ENCODE measurements at places on chromosomes 7 and 10.

DNA sequence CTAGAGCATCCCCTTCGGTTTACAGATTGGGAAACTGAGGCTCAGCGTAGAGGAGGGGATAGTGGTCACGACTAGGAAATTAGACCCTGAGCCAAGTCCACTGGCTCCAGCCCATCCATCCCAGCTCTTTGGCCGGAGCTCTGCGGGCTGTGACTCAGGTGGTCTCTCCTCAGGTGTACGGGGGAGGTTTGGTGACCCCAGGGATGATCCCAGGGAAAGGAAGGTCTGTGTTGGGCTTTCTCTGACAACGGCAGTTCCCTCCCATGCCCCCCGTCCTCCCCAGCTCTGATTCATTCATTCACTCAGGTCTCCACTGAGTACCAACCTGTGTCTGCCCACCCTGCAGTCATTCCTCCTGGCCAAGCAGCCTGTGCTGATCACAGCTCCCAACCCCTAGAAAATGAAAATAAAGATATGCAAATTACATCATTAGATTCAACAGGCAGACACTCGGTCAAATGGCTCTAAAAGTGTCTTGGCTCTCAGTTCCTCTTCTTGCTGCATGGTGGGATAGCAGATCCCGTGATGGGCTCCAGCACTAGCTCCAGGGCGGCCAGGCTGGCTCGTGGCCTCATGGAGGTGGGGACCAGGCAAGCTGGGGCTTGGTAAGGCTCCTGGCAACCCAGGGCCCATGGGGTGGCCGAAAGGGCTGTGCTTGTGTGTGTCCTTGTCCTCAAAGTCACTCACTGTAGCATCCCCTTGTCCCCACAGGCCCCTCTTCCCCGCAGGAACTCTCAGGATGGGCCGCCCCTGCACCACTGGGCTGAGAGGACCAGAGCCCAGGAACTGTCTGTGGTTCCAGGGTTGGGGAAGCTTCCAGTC is 37.8 kb downstream of the CLRN3 start:
- H3K4me3 ChIP-seq = no peak overlapping the region
- no peak for DNase-seq
- H3K4me1 ChIP-seq = no peaks in the 10 kb centered on the region

DNA sequence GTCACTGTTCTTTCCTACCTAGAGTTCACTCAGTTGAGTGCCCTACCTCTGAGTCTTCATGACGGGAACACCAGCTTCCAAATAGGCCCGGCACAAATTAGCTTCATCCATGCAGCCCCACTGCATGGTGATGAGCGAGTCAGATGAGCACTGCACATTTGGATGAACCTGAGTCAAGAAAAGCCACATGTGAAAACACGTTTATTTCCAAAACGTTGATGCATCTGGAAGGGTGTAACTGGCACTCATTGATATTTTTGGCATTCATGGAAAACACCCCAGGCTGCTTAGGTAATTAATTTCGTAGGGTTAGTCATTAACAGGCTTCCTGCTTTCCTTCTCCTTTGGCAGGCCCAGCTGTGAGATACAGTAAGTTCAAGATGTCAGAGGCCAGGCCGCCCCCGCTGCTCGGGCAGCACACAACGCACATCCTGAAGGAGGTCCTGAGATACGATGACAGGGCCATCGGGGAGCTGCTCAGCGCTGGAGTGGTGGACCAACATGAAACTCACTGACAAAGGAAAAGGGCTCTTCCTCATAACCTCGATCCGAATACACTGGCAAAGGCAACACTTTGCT is 725.2 kb downstream of the SUGCT start:
- DNase-seq = no peak
- H3K4me1 ChIP-seq = no peaks in the 10 kb centered on the region
- no peaks in the 10 kb centered on the region for H3K27me3 ChIP-seq
- no peak overlapping the region for H3K27ac ChIP-seq
- no peaks in the 10 kb centered on the region for H3K36me3 ChIP-seq

DNA sequence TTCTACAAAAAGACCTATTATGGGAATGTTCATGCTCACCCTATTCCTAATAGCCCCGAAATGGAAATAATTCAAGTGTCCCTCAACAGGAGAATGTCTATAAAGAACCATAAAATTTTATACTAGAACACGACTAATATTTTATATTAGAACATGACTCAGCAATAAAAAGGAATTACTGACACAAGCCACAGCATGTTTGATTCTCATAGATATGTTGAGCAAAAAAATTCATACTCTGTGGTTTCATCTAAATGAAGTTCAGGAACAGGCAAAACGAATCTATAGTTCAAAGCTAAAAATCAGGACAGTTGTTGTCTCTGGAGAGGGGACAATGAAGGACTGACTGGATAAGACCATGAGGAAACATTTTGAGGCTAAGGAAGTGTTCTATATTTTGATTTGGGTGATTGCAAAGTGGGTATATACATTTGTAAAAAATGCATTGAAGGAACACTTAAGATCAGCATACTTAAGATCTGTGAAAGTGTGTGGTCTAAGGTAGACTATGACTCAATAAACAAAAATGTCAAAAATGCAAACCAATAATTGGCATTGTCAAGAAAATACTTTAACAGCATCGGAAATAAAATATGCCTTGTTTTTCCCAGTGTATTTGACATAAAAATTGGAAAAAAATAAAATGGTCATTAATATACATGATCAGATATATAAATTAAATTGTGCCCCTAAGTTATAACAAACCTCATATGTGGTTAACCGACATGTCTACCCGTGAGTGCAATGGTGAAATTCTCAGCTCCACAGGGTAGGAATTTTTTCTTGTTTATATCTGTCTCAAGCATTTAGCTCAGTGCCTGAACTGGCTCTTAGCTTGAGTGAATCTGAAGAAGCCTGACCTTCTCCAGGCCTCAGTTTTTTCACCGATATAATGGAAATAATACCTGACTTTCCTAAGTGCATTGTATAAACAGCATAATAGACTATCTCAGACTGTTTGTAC is 124.9 kb upstream of the CTTNBP2 start:
- no peak overlapping the region for H3K4me3 ChIP-seq
- H3K27ac ChIP-seq = no peak overlapping the region
- no peaks in the 10 kb centered on the region for H3K27me3 ChIP-seq
- H3K4me1 ChIP-seq = no peaks in the 10 kb centered on the region
- no peaks in the 10 kb centered on the region for H3K36me3 ChIP-seq

DNA sequence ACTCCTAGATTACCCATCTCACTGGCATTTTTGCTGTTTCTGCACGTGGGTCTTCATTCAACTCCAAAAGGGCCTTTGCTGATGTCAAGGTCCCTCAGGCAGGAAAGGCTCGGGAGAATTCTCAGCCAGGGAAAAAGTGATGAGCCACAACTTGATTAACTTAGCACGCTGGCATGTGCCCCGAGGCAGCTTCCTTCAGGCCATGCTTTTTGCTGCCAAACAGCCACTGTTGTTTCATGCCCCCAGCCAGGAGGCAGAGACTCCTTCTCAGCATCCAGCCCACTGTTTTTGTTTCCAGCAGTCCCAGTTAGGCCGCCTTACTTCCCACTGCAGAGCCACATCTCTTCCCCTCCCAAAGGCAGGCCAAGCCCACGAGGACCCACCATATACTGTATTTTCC is 266.5 kb upstream of the YAE1 start:
- no peak overlapping the region for H3K4me3 ChIP-seq
- H3K27ac ChIP-seq = no peak overlapping the region
- no peaks in the 10 kb centered on the region for H3K4me1 ChIP-seq
- peaks cover 3% of the 10 kb centered on the region for H3K27me3 ChIP-seq

Data from activated CD4-positive, alpha-beta memory T cell treated with anti-CD3 and anti-CD28 coated beads, Interleukin-2, amount 10 ng/mL, durations not matched to agents 7 days and 5 days (primary cell).